ENCODE measurements at places on chromosomes 6 and 20.

GRCh38 chr6:7433121-7433617, 43.6 kb downstream of the RIOK1 start:
- DNase-seq: no peak

GRCh38 chr6:117483004-117483644, 650 bp downstream of the DCBLD1 start:
- DNase-seq: no peak

GRCh38 chr6:18262702-18263417, 1.5 kb downstream of the DEK start:
- DNase-seq: peak; percentile 16

GRCh38 chr20:48904566-48905296, 16.8 kb upstream of the ARFGEF2 start:
- peak; percentile 39 for DNase-seq

GRCh38 chr20:62666736-62667529, 24.6 kb downstream of the SLCO4A1 start:
- no peak for DNase-seq

DNA sequence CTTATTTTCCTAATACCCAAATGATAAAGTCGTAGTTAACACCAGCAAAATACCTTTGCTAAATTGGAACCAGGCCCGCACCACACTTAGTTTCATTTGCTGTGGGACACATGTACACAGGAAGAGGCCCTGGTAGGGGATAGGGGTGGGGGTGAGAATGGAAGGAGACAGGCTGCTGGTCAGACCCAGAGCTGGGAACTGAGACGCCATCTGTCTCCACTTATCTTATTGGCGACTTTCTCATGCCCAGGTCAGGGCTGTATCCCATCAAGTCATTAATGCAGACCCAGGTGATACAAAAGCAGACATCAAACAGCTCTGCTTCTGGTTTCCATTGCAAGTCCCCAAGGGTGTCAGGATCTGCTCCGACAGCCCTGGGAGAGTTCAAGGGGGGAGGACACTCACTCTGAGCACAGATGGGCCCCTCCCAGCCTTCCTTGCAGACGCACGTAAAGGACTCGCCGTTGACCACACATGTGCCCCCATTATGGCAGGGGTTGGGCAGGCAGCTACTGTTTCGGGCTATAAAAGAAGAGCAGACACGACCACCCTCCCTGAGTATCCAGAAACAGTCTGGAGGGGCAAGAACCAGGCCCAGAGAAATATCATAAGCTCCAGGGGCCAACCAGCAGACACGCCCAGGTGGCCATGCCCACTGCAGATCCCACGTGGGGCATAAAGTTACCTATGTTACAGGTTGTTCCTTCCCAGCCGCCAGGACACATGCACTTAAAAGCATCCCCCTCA, 29.2 kb downstream of the JAG1 start:
- DNase-seq: no peak

- no peak for DNase-seq
Measured at GRCh38 chr6:45690846-45691245, 313.1 kb upstream of the SUPT3H start.

DNA sequence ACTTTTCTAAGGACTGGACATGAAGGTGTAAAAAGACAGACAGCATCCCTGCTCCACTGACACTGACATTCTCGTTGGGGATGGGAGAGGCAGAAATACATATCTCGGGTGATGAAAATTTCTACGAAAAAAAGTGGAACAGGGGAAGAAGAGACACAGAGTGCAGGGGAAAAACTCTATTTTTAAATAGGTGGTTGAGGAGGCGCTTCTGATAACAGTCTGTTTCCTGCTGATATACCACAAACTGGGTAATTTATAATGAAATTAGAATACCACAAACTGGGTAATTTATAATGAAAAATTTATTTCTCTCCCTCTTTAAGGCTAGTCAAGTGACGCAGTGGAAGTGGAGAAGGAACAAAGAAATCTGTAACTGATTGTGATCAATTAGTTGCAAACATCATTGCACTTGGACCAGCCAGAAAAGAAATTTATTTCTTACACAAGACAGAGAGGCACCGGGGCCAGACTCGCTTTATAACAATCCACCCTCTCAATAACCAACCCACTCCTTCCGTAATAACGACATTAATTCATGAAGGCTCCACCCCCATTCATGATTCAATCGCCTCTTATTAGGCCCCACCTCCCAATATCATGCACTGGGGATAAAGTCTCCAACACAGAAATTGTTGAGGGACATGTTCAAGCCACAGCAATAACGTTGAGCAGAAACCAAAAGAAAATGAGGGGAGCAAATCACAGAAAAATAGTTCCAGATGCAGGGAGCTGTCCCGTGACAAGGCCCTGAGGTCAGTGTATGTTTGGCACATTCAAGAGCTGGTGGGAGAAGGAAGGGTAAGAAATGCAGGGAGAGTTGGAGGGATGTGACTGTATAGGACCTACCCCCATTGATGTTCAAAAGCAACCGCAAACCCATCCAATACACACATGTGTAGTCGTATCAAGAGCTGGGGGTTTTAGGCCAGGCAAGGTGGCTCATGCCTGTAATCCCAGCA, 6.6 kb upstream of the SRSF6 start:
- no peak for DNase-seq

GRCh38 chr20:20317195-20317594, 50.7 kb upstream of the INSM1 start:
- no peak for DNase-seq

GRCh38 chr6:31948753-31949413, 3.0 kb downstream of the CFB start:
- no peak for DNase-seq

GRCh38 chr6:111114087-111114443, 26.8 kb downstream of the SLC16A10 start:
- no peak for DNase-seq

DNA sequence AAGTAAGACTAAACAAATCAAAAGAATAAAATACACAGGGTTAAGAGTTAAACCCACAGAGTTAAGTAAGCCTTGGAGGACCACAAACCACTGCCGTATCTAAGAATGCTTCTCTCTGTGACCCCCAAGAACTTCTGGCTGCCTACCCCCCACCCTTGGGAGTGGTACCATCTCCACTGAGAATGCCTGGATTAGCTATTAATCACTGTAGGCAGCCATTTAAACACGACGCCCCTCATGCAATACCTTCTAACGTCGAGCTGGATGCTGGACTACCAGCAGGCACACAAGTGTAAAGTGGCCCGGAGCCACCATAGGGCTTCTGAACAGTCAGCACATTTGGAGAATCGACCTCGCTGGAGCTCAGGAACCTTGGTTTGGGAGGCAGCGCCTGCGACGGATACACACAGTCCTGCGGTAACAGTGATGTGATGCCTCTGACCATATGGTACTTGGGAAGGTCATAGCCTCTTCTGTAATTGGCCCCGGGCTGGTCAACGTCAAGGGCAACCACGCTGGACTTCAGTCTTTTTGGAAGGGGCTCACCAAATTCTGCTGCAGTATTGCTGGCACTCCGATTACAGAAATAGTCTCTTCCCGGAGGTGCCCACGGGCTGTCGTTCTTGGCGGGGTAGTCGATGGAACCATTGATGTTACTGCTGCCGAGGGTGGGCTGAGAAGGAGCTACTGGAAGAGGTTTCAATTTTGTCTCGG, 18.0 kb downstream of the ZNF217 start:
- no peak for DNase-seq

- peak; percentile 53 for DNase-seq
Measured at GRCh38 chr6:142913511-142914047, 31.4 kb downstream of the HIVEP2 start.

DNA sequence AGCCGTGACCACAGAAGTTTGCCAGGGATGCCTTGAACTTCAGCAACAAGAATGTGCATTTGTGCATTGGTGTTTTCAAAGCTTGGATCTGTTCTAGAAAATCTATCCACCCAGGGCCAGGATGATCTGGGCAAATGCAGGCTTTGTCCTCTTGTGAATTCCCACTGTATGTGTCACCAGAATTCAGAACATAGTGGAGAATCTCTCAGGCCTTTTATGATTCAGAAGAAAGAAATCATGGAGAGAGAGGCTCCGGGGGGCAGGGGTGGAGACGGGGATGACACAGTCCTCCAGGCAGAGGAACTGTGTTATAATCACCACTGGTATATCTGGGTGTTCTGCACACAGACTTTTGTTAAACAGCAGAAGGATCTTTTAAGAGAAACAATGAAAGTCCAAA, 304.1 kb downstream of the CDH4 start:
- no peak for DNase-seq

GRCh38 chr20:49768204-49769047, 44.2 kb upstream of the SLC9A8 start:
- DNase-seq: no peak

DNA sequence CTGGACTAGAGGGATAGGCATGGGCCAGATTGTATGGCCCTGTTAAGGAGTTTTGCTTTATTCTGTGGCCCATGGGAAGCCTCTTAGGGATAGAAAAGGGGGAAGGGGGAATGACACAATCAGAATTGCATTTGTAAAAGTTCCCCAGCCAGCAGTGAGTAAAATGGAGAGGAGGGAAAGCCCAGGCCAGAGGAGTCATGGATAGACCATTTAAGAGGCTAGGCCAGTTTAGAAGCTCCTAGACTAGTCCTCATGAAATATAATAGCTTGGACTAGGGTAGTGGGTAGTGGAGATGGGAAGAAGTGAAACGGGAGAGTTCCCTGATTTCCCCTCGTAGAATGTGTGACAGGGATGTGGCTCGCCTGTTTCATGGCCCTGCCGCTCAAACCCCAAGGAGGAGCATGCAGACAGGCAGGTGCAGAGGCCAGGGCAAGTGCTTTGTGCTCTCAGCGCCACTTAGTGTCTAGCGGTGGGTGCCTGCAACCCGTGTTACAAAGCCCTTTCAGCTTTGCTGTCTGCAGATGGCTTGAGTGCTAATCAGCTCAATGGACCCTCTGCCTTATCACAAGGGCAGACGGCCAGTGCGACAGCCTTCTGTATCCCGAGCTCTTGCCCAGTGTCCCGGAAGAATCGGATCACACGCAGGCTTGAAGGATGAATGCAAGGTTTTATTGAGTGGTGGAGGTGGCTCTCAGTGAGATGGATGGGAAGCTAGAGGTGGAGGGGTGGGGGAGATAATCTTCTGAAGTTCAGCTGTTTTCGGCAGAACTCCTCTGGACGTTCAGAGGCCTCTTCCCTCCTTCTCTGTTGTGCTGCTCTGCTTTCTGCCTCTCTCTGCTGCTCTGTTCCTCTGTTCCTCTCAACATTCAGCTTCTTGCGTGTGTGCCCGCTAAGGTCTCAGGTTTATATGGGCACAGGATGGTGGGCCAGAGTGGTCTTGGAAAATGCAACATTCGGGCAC, 141.1 kb downstream of the CEP57L1 start:
- DNase-seq: no peak

DNA sequence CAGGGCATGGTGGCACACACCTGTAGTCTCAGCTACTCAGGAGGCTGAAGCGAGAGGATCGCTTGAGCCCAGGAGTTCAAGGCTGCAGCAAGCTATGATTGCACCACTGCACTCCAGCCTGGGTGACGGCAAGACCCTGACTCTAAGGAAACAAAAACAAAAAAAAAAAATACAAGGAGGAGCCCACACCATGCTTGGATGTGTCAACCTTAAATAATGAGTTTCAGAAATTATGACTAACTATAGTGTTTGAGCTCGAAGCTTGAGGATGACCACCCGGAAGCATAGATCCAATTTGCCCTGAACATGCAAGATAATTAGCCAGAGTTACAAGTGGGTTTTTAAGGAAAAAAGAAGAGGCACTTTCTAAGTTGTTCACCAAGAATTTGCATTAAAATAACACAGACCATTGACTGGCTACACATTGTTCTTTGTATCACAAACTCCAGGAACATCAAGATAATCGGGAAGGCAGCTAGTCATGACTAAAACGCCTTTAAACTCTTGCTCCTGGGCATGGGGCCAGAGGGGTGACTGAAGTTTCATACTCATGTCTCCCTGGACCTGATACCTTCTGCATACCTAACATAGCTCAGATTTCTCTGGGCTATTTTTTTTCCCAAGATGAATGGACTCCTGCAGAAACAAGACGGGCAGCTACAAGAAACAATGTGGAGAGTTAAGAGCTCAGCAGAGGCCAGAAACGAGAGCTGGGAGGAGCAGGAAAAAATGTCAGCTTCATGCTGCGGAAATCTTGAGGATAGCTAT, 289.6 kb downstream of the PREX1 start:
- no peak for DNase-seq

DNA sequence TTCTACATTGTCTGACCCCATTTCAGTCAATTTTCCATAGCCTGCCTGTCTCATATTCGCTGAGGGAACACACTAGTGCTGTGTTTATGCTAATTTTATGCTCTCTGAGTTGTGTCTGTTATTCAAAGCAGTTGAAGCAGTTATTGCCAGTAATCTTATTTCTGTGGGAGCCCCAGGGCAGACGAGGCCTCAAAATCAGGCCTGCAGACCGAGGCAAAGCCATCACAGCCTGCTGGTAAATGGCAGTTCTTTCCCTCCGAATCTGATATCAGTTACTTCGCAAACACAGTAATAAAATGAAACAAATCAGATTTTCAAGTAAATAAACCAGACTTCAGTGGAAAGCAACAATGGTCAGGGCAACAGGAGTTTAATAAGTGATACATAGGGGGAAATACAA, 508.4 kb downstream of the PKHD1 start:
- no peak for DNase-seq

GRCh38 chr20:21836346-21836745, 130.9 kb downstream of the PAX1 start:
- DNase-seq: no peak

- DNase-seq: no peak
Measured at GRCh38 chr6:168177103-168177891, 98.3 kb upstream of the FRMD1 start.

DNA sequence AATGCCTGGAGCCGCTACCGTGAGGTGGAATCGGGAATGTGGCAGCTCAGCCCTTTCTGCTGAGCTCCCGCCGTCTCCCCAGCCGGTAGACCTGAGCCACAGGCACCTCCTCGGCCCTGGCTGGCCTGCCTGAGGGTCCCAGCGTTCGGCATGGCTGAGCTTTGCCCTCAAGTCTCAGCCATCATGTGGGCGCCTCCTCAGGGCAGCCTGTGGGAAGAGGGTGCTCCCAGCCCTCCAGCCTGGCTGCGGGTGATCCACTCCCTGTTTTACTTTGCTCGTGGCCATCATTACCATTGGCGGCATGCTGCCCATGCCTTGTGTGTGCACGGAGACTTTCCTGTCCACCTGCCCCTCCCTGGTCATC, 329.7 kb downstream of the CDH4 start:
- no peak for DNase-seq

- DNase-seq: no peak
Measured at GRCh38 chr6:158384671-158385110, 72.4 kb downstream of the TULP4 start.

- no peak for DNase-seq
Measured at GRCh38 chr20:54848984-54849538, 373.7 kb downstream of the DOK5 start.

Measured in activated T-helper 9 cell treated with anti-CD3 and anti-CD28 coated beads, Interleukin-2, amount 50 U/mL, for 16 hours (primary cell).